ENCODE measurements at places on chromosomes 16 and 17.
A peak's percentile ranks its signal among the peaks of the same experiment; 100 is the strongest.

DNA sequence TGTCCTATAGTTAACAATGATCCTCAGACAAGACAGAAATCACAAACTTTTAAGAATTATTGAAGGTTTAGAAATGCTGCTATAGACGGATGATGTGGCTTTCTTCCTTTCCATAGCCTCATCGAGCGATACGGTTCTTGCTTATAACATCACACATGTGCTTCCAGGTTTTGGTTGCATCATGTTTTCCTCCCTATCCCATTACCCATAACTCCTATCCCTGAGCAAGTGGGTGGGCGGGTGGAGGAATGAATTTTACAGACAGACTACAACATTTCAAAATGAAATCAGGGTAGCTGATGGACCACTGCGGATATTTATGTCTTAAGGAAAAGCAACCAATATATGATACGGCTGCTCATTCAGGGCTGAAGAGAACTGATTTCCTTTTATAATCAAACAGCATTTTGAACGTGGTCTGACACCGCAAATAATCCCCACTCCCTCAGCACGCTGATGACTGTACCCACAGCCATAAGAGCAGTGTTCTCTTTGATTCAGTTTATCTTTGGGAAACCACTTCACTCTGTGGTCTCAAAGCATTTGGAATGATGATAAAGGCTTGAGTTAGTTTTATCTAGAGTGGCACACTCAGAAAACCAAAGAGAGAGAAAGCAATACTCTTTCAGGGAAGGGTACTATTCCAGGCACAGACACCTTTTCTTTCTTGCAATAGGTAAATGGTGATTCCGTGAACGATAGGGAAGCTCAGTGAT is 4.6 kb upstream of the AKTIP start:
- H3K36me3 ChIP-seq, result no peaks in the 10 kb centered on the region
- no peak overlapping the region for H3K4me3 ChIP-seq
- no peaks in the 10 kb centered on the region for H3K27me3 ChIP-seq
- DNase-seq, result no peak

DNA sequence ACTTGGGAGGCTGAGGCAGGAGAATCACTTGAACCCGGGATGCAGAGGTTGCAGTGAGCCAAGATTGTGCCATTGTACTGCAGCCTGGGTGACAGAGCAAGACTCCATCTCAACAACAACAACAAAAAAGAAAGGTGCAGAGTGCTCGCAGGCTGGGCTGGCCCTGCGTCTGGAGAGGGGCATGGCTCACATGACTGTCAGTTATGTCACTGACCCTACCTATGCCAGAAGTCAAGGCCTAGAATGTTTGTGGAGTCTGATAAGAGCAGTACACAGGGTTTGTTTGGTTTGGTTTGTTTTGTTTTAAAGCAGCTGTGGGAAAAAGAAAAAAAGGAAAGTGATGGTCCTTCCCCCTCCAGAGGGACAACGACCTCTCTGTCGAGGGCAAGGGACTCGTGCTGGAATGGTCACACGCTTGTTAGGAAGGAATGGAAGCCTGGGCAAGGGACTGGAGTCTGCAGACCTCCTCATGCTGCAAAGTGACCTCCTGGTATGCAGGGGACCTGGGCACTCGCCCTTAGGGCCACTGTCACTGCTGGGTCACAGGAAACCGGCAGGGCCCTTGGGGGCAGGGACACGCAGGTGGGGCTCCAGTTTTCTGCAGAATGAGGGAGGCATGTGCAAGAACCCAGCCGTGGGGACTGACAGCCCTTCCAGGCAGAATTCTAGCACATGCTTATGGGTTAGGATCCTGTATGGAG is 10.1 kb upstream of the OSGIN1 start:
- H3K27me3 ChIP-seq, result no peaks in the 10 kb centered on the region
- no peaks in the 10 kb centered on the region for H3K36me3 ChIP-seq
- no peak overlapping the region for H3K27ac ChIP-seq

DNA sequence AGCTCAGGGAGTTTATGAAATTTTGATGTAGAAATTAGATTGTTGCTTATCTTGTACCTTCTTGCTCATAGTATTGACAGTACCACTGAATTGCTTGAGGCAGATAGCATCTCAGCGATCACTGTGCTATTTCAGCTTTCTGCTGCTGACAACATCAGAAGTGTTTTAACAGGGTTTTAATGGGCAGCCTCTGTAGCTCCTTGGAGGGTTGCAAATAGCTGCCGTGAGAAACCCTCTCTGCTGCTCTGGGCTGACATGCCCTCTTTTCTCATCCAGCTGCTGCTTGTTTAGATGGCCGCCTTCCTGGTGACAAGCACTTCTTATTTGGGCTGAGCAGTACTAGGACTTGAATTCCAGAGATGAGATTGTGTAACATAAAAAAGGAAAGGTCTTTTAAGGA is 180.2 kb upstream of the TBX2 start:
- H3K4me1 ChIP-seq, result peaks cover 27% of the 10 kb centered on the region
- DNase-seq, result peak; percentile 70
- no peaks in the 10 kb centered on the region for H3K36me3 ChIP-seq
- H3K27ac ChIP-seq, result peak overlapping the region; percentile 23
- no peak overlapping the region for H3K4me3 ChIP-seq
- H3K27me3 ChIP-seq, result no peaks in the 10 kb centered on the region

- no peaks in the 10 kb centered on the region for H3K36me3 ChIP-seq
- peaks cover 4% of the 10 kb centered on the region for H3K4me1 ChIP-seq
- no peak for DNase-seq
- no peak overlapping the region for H3K27ac ChIP-seq
These were observed 1.3 kb upstream of the GSG1L start for GRCh38 chr16:28064706-28065249.

- peaks cover 13% of the 10 kb centered on the region for H3K27me3 ChIP-seq
- H3K4me1 ChIP-seq, result peaks cover 19% of the 10 kb centered on the region
- peak; percentile 91 for DNase-seq
- peak overlapping the region; percentile 69 for H3K27ac ChIP-seq
- no peak overlapping the region for H3K4me3 ChIP-seq
These were observed 14.0 kb upstream of the BAIAP2 start for GRCh38 chr17:81020767-81021497.

DNA sequence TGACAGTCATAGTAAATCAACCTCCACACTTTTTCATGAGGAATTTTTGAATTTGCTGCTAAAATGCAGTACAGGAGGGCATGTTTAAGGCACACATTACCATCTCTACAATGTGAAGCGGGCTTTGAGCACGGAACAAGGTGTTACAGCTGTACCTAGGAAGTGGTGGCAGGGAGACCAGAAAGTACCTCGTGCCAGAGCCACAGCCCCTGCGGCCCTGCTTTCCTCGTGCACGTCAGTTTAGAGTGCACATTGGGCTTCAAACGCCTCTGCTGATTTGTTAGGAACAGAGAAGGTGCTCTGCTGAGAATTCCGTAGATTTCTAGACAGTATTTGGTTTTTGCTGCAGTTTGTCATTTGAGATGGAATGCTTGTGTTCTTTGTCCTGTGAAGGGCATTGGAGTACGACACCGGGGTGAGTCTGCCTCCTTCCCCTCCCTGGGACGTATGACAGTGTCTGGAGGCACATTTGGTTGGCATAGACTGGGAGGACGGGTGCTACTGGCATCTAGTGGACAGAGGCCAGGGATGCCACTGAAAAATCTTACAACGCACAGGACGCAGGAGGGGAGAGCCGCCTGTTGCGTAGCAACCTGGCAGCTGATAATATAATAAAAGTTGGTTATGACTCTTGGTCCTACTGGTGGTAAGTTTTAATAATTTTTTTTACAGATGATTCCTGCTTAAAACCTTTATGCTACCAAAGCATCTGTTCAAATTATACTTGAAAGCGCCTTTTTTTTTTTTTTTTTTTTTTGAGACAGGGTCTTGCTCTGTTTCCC is 9.1 kb downstream of the FOXK2 start:
- H3K4me3 ChIP-seq, result no peak overlapping the region

GRCh38 chr17:34619687-34620217 is 40.4 kb downstream of the TMEM132E start:
- no peaks in the 10 kb centered on the region for H3K4me1 ChIP-seq
- no peaks in the 10 kb centered on the region for H3K36me3 ChIP-seq
- H3K27me3 ChIP-seq, result no peaks in the 10 kb centered on the region
- DNase-seq, result no peak
- H3K4me3 ChIP-seq, result no peak overlapping the region

DNA sequence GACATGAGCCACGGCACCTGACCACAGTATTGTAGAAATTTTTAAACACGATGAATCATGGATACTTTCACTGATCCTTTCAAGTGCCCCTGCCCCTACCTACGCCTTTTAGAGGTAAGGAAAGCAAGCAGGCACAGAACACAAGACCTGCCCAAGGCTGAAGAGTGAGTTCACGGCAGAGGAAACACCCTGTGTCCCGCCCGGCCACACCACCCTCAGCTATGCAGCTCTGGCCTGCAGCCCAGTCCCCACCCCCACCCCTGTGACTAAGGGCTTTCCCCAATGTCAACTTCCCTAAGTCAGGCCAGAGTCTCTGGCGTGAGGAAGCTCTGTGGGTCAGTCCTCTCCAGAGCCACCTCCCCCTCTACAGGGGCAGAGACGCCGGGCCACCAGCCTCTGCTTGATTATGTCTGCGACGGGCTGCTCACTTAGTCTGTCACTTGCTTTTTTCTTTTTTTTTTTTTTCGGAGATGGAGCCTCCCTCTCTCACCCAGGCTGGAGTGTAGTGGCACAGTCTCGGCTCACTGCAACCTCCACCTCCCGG is 8.4 kb downstream of the SLC16A5 start:
- no peak overlapping the region for H3K27ac ChIP-seq
- DNase-seq, result peak; percentile 74
- H3K36me3 ChIP-seq, result no peaks in the 10 kb centered on the region
- no peaks in the 10 kb centered on the region for H3K27me3 ChIP-seq

DNA sequence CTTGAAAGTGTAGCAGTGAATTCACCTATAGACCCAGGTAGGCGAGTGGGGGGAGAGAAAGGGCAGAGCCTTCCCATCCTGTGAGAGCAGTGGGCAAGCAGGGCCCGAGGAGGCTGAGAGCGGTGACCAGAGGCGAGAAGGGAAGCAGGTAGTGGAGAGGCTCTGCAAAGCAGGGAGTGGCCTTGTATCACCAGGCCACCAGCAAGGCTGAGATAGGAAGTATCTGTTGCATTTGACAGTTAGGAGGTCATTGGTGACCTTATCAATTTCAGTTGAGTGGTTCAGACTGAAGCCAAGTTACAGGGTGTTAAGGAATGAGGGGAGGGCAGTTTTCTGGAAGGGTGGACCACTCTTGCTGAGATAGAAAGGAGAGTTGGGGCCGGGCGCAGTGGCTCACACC is 10.7 kb upstream of the HSD3B7 start:
- no peak overlapping the region for H3K27ac ChIP-seq
- no peaks in the 10 kb centered on the region for H3K4me1 ChIP-seq
- no peak overlapping the region for H3K4me3 ChIP-seq
- DNase-seq, result no peak
- no peaks in the 10 kb centered on the region for H3K27me3 ChIP-seq

- no peak overlapping the region for H3K27ac ChIP-seq
- no peak for DNase-seq
- H3K4me1 ChIP-seq, result peaks cover 45% of the 10 kb centered on the region
These were observed 117.8 kb downstream of the SOCS1 start for GRCh38 chr16:11138022-11138768.

DNA sequence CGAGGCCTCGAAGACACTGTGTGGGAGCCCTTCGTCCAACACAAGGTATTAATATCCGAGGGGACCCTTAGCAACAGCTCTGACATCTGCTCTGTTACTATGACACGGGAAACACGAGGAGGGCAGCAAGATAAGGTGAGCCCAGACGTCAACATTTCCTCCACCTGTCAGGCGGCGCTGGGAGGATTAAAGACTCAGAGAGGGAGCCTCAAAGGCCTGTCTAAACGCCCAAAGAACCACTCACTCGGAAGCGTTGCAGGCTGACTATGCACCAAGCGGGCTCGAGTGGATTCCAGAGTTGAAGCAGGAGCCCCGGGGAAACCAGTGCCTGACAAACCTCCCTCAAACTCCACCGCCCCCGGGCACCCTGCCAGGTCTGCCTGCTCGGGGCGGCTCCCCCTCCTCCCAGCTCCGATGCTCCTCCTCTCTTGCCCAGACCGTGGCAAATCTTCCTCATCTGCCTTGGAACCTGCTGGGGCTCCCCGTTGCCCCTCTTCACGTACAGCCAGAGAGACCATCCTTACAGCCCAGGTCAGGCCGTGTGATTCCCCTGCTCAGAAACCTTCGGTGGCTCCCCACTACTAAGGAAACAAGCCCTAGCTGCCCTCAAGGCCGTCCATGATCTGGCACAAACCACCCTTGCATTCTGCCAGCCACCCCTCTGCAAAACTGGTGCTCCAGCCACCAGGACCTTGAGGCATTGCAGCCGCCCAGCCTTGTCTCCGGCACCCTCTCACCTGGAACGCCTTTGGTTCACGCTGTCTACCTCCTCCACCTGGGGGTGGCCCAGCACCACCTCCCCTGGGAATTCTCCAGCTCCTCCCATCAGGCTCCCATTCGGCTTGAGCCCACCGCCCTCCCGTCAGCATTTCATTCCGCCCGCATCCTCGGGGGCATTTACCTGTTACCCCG is 16.2 kb downstream of the RPH3AL start:
- H3K4me1 ChIP-seq, result no peaks in the 10 kb centered on the region
- no peak overlapping the region for H3K27ac ChIP-seq
- H3K4me3 ChIP-seq, result no peak overlapping the region
- no peak for DNase-seq
- no peaks in the 10 kb centered on the region for H3K27me3 ChIP-seq

GRCh38 chr17:68560966-68561720 is 40.0 kb downstream of the FAM20A start:
- no peaks in the 10 kb centered on the region for H3K36me3 ChIP-seq
- peaks cover 16% of the 10 kb centered on the region for H3K4me1 ChIP-seq

- H3K4me1 ChIP-seq, result peaks cover 4% of the 10 kb centered on the region
- H3K4me3 ChIP-seq, result peak overlapping the region; percentile 91
- H3K27me3 ChIP-seq, result no peaks in the 10 kb centered on the region
- no peak for DNase-seq
These were observed 515 bp downstream of the SUMO2 start for GRCh38 chr17:75182319-75182568.

DNA sequence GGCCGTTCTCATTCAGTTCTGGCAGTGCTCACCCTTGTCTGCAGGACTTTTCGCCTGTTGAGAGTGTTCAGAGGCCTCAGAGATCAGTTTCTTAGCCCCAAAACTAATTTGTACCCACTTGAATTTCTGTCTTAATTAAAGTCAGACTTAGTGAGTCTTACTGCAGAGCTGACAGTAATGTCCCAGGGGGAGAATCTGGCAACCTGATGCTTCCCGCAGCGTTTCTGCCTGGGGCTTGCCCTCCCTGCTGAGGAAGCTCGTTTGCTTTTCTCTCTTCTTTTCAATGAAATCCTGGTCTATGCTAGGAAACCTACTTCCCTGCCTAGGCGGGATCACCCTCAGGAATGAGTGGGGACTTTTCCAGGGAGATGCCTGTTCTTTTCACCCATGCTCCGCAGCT is 25.3 kb downstream of the DBNDD1 start:
- H3K4me3 ChIP-seq, result no peak overlapping the region
- peak overlapping the region; percentile 76 for H3K27ac ChIP-seq
- DNase-seq, result no peak
- H3K4me1 ChIP-seq, result no peaks in the 10 kb centered on the region
- no peaks in the 10 kb centered on the region for H3K27me3 ChIP-seq

- H3K4me3 ChIP-seq, result no peak overlapping the region
- no peak overlapping the region for H3K27ac ChIP-seq
- peak; percentile 64 for DNase-seq
- no peaks in the 10 kb centered on the region for H3K27me3 ChIP-seq
- H3K36me3 ChIP-seq, result no peaks in the 10 kb centered on the region
- H3K4me1 ChIP-seq, result 0 out of 2 replicates have a peak, but pooled peaks cover 6% of the 10 kb centered on the region
These were observed 57.8 kb upstream of the IL34 start for GRCh38 chr16:70588565-70588964.
